Fibroblast of skin of scalp (primary cell): ENCODE measurements at places on chromosomes 4 and X.

- DNase-seq, result peak; percentile 95
Observed at GRCh38 chr4:150280081-150280895, 202.0 kb downstream of the DCLK2 start.

- DNase-seq, result no peak
Observed at GRCh38 chrX:19829814-19830213, 57.6 kb downstream of the SH3KBP1 start.

DNA sequence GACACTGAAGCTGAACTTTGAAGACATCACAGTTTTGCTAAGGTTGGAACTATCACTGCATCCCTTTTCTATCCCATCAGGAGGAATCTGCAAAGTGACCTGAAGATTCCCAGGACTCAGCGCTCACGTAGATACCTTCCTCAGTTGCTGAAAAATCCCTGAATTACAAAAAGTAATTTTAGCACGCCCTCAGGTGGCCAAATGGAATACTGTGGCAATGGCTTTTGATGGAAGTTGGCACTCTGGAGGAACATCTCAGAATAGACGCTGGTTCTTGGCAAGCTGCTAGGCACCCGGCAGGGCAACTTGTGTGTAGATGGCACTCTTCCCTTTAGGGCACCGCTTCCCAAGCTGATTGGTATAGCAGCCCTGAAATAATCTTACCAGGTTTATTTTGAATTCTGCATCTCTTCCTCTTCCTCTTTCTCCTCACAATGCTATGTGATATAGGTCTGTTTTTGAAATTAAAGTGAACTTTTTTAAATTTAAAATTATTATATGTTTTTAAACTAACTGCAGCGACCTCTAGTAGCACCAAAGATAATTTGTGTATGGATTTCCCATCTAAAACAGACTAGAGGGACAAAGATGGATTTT is 16.3 kb upstream of the ESX1 start:
- peak; percentile 17 for DNase-seq

- peak; percentile 10 for DNase-seq
Observed at GRCh38 chr4:66750273-66750672, 795.0 kb downstream of the CENPC start.

DNA sequence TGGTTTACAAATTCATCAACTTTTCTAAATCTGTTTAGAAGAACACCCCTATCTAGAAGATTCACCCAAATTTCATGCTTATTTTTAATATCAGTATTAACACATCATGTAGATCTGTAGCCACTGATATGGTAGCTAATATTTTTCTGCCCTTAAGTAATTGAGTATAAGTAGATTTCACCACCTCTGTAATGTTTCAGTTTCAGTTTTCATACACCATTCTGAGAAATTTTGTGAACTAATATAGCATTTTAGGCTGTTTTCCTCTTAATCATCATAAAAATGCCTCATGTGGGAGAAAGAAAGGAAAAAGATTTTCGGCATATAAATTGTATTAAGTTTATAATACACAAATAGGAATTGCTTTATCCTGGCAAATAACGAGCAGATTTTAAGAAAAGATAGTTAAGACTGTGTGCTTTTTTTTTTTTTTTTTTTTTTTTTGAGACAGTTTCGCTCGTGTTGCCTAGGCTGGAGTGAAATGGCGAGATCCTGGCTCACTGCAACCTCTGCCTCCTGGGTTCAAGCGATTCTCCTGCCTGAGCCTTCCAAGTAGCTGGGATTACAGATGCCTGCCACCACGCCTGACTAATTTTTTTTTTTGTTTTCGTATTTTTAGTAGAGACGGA is 21.4 kb upstream of the RBPJ start:
- DNase-seq, result no peak

DNA sequence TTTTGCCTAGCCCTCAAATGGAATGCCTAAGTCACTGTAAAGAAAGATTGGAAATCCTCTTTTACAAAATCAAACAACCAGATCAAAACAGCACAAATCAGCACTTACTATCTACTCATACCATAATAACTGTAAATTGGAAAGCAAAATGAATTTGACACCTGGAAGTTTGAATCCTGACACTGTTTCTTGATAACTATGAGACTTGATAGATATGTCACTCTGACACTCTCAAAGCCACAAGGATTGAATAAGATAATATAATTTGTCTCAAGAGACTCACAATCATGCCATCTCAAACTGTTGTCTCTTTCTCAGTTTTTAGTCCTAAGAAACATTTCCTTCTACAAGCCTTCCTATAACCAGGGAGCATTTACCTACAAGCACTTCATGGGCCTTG is 302.6 kb upstream of the DIAPH2 start:
- DNase-seq, result no peak

DNA sequence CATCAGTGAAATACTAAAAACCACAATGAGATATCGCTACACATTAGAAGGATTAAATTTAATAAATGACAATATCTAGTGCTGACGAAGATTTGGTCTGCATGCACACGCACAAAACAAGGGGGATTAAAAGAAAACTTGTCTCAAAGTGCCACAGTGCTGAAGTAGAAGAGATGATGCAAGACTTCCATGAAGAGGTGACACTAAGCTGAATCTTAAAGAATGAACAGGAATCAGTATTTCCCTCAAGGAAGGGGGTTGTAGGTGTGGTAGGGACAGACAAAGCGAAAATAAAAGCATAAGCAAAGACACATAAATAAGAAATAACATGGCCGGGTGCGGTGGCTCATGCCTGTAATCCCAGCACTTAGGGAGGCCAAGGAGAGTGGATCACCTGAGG is 33.5 kb downstream of the CNOT6L start:
- no peak for DNase-seq

GRCh38 chrX:83845397-83845796 is 15.5 kb upstream of the CYLC1 start:
- peak; percentile 0 for DNase-seq

DNA sequence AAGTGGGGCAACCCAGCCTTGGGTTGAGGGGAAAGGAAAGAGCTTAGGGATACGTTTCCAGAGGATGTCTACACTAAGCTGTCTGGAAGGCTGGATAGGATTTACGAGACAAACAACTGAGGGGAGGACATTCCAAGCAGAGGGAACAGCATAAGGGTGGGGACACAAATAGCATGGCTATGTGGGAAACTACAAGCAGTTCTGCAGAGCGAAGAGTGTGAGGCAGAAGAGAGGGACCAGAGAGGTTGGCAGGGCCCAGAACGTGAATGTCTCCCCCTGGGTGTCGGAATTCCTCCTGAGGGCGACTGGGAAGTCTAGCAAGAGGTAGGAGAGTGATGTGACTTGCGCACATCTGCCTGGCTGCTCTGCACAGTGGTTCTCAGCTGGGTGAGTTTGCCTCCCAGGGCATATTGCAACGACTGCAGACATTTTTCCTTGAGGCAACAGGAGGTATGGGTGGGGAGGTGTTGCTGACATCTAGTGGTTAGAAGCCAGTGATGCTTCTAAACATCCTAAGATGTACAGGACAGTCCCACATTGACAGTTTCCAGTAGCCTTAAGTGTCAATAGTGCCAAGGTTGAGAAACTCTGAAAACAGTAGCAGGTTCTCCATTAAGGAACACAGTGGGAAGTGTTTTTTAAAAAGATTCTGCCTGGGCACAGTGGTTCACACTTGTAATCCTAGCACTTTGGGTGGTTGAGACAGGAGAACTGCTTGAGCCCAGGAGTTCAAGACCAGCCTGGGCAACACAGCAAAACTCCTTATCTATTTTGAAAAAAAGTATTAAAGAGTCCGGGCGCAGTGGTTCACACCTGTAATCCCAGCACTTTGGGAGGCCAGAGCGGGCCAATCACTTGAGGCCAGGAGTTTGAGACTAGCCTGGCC is 9.2 kb downstream of the NDUFA1 start:
- DNase-seq, result peak; percentile 57

DNA sequence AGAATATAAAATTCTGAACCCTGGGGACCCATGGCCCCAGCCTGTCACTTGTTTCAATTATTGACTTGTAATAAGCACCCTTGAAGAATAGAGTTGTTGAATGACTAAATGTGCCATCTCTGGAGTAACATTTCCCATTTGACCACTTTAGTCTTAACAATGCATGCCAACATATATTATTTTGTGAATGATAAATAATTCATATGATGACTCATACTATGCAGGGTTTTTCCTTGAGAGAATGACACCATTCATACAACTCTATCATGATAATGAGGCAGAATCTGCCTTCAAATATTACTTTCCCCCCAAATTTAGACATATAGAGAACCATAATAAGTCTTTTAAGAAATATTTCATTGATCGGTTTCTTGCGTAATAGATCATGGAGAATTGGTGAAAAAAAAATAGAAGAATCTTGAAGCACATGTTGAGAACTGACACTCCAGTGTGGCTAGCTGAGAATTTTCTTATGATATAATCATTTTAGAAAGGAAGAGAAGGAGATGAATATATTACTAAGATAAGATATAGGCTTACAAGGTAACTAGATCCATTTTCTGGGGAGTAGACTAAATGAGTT is 404.5 kb downstream of the GRXCR1 start:
- DNase-seq, result no peak

- no peak for DNase-seq
Observed at GRCh38 chr4:124070688-124071484, 641.6 kb downstream of the ANKRD50 start.

- no peak for DNase-seq
Observed at GRCh38 chrX:46876901-46877300, 35.3 kb upstream of the JADE3 start.

DNA sequence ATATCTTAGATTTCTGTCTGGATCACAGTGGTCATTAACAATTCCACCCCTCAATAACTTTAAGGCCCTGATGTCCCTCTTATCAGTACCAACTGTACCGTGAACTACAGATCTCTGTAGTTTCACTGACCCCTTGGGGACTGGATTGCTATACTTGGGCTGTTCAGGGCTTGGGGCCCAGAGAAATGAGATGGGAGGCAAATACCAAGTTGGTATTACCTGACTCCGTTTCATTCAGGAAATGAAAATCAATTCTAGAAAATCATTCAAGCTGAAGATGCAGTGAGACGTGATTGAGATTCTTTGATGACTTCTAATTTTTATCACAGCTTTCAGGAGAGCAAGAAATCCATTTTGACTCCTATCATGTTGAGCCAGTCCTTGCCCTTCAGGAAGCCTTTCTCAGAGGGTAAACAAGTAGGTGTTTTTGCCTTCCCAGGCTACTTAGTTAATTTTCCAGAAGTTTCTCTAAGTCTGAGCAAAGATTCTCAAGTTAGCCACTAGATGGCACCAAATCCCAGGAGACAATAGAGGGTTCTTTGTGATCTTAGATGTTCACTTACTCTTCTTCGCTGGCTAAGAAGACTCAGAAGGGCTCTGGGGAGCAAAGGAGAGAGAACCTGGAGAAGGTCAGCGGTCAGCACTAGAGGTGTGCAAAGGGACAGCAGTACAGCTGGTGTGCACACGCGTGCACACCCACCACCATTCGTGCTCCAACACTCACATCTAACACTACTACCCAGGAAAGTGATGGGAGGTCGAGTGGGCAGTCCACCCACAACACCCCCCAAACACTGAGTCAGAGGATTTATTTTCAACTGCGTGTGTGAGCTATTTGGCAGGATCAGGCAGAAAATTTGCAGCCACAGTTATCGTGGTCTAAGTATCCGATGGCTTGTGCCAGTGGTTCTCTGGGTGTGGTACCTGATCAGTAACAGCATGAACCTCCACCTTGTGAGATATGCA is 7.4 kb downstream of the HNRNPH2 start:
- DNase-seq, result peak; percentile 71

GRCh38 chrX:120029354-120029753 is 48.1 kb downstream of the RHOXF2B start:
- DNase-seq, result no peak

GRCh38 chr4:153345012-153345981 is 809 bp downstream of the MND1 start:
- DNase-seq, result peak; percentile 57
